Activated T-cell treated with anti-CD3 and anti-CD28 coated beads, Interleukin-2, amount 50 U/mL, for 4 hours (primary cell): ENCODE measurements at places on chromosomes 1 and 21. TPM values are rescaled to one million over a fixed set of nuclear protein-coding genes. Genes with fewer than 3 reads are reported as not detected.

OR14K1 gene
- total RNA-seq: not detected

ZNF496 gene
- total RNA-seq: 17.6 TPM

DNA sequence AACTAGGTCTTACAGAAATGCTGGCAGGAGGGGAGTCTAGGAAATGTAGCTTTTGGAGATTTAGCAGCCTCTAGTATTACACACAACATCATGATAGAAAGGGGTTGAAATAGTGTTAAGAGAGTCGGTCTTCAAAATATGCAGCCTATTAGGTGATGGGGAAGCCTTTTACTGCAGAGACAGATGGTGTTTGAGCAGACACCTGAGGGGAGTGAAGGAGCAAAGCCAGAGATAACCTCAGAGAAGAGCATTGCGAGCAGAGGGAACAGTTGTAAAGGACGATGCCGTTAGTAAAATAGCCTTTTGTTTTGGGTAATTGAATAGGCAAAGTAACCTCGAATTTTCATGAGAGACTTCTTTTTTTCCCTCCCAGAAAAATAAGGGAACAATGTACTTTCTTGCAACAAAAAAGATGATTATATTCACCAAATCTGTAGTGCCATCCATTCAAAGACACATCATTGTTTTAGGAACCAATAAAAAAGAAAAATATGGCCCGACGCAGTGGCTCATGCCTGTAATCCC is 66.3 kb upstream of the KIF1B start:
- no peak for DNase-seq

- no peak for DNase-seq
Measured at GRCh38 chr1:232979558-232979957, 29.1 kb downstream of the NTPCR start.

TRIM17 gene
- 1.1 TPM for total RNA-seq

AGPAT3 gene
- total RNA-seq: 117 TPM

DNA sequence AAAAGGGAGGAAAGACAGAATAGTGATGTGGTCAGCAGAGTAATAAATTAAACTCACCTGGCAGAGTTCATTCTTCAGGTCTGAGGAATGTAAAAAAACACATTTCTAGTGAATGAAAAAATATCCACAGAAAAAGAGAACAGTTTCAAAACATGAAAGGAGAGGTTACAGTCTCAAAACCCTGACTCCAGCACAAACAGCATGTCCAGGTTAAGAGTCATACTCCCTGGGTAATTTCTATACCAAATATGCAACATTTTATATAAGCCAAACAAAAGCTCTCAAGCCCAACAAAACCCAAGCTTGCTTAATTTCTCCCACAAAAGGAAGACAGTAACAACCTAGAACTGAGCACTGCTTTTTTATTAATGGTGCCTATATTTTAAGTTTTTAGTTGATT is 173.0 kb downstream of the NTMT2 start:
- no peak for DNase-seq

TNFRSF18 gene
- 102 TPM for total RNA-seq

MARK1 gene
- total RNA-seq: 0.05 TPM

DCST1 gene
- not detected for total RNA-seq

ELAPOR1 gene
- 6.4 TPM for total RNA-seq

DNA sequence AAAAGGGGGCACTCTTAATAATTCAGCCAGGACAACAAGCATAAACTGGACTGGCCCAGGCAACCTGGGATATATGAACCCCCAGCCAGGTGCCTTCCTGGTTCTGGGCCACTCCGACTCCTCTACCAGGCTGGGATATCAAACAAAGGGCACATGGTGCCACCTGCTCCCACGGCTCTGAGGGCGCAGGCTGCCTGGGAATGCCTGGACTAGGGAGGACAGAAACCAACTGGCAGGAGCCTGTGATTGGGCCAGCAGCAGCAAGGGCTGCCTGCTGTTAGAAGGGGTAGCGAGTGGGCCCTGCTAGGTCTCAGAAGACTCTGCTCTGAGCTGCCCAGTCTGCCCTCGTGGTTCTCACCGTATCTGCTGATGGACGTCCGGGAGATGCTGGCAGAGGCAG is 123.2 kb upstream of the CD34 start:
- no peak for DNase-seq

DNA sequence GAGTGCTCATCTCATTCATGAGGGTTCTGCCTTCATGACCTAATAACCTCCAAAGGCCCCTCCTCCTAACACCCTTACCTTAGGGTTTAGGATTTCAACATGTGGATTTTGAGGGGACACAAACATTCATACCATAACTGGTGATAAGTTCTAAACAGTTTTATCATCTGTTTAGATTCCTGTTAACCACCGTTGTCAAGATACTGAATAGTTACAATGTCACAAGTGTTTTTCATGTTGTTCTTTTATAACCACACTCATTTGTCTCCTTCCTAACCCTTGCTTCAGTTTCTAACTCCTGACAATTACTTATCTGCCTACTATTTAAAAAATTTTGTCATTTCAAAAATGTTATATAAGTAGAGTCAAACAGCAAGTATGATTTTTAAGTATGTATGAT is 86.0 kb downstream of the NCAM2 start:
- DNase-seq: no peak

GRCh38 chr1:198845271-198845670 is 206.4 kb downstream of the PTPRC start:
- DNase-seq: no peak

OR2AK2 gene
- not detected for total RNA-seq

- DNase-seq: no peak
Measured at GRCh38 chr21:31556662-31557061, 102.8 kb upstream of the SOD1 start.

- DNase-seq: no peak
Measured at GRCh38 chr1:217253985-217254384, 376.9 kb downstream of the GPATCH2 start.

LCA5L gene
- total RNA-seq: 0.46 TPM

DNA sequence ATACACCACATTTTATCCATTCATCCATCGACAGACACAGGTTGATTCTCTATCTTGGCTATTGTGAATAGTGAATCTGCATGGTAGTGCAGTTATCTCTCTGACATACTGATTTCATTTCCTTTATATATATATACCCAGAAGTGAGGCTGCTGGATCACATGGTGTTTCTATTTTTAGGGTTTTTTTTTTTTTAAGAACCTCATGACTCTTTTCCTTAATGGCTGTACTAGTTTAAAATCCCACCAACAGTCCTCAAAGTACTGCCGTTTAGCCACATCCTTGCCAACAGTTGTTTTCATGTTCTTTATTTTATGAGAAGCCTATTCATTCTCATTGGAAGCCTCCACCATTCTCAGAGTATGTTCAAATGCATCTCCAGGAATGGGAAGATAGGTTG is 258.7 kb upstream of the SNX7 start:
- DNase-seq: no peak

GRCh38 chr1:16720351-16721223 is 19.7 kb upstream of the RNU1-4 start:
- no peak for DNase-seq

- no peak for DNase-seq
Measured at GRCh38 chr1:246658567-246658966, 65.6 kb upstream of the SCCPDH start.

SOX13 gene
- 0.33 TPM for total RNA-seq

- peak; percentile 68 for DNase-seq
Measured at GRCh38 chr1:44819608-44820327, 11.4 kb downstream of the BTBD19 start.

OR10Z1 gene
- total RNA-seq: not detected

GRCh38 chr1:224541072-224541790 is 74.9 kb upstream of the CNIH3 start:
- no peak for DNase-seq

ZNF695 gene
- 0.29 TPM for total RNA-seq

DNA sequence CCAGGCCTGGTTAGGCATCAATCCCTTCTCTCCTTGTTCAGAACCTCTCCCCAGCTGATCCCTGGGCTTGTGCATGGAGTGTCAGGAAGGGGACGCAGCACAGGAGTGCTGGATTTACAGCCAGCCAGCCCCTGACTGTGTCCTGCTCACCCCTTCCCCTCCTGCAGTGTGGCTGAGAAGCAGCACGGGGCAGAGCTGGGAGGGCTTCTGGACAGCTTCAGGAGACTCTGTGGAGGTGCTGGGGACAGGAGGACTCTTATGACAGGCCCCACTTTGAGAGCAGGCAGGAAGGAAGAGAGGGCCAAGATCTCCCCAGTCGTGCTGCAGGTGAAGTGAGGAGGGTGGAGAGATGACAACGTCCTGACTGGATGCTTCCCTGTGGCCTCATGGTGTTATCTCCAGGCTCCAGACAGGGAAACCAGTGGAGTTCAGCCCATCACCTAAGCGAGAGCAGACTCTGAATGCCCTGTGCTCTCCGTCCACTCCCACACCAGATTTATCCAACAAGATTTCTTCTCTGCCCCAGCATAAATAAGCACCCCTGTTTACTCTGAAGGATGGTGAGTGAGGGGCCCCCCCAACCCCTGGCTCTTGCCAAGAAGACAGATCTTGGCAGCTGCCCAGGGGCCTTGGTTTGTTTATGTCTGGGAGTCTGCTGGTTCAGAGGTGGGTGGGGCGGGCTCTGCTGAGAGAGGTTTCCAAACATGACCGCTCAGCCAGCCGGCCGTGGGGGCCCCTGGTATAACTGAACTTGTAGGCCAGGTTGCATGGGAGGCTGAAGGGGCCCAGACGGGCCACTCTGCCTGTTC is 21.3 kb downstream of the TMCC2 start:
- no peak for DNase-seq

DNA sequence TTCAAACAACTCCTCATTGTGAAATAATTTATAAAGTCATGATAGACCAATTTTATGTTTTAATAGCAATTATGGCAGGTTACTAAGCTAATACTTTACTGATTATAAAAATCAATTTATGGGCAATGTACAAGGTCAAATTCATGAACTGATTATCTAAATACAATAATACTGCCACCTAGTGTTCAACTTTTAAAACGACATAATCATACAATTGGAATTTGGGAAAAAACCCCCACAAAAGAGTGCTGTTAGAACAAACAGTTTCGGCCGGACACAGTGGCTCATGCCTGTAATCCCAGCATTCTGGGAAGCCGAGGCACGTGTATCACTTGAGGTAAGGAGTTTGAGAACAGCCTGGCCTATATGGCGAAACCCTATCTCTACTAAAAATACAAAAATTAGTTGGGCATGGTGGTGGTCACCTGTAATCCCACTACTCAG is 14.0 kb downstream of the GTF2B start:
- no peak for DNase-seq

GRCh38 chr1:210234329-210234757 is 1.7 kb downstream of the SERTAD4 start:
- no peak for DNase-seq

PLA2G4A gene
- total RNA-seq: 0.35 TPM

HMCN1 gene
- total RNA-seq: under 0.01 TPM

DNA sequence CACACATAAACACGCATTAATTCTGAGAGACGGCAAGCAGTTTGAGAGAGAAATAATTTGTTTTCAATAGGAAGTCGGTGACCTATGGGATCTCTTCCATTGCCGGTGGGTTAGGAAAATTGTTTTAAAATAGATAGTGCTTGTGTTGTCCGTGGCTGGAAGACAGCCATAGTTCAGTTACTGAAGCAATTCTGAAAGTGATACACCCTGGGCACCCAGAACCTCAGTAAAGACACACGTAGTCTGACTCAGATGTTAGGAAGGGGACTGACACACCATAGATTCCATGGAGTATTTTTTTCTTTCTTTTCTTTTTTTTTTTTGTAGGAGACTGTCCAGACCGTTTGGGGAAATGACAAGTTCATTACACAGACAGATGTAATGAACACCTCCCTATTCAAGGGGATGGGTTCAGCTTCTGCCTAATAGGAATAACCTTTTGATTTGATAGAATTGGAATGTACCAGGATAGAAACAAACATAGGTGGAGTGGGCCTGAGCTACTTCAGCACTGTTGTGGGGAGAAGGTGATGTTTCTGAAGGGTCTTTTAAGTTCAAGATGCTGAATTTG is 1.6 kb downstream of the C1orf21 start:
- DNase-seq: no peak

KRTAP11-1 gene
- not detected for total RNA-seq
